ENCODE measurements at places on chromosomes 1 and 21.

DNA sequence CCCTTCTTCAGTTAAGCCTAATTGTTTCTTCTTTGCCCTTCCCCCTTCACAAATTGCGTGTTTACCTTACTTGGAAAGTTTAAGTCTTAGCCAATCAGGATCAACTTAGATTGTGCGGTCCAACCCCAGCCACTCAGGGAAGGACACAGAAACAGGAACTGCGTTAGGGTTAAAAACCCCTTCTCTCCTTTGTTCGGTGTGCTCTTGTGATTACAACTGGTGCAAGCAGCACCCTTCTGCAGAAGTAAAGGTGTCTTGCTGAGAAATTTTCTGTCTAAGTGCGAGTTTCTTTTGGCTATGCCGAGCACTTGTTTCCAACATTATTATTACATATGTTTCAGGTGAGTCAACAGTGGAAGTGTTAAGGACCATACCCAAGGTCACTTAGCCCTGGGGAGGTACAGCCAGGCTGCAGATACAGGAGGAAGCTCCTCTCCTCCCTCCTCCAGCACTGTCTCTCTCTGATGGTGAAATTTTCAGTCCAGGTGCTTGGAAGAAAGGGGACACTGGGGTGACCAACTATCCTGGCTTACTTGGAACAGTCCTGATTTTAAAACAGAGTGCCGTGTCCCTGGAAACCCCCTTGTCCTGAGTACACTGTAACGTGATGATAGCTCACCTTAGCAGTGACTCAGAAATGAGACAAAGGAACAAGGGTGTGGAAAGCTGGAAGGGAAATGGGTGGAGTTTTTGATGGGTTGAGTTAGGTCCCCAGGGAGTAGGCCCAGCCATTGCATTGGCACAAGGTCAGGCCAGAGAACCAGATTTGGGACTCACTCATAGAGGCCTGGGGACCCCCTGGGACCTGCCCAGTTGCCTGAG is 68.7 kb upstream of the KLHDC7A start:
- DNase-seq: no peak

GRCh38 chr1:198908995-198909394 is 270.2 kb downstream of the PTPRC start:
- peak; percentile 43 for DNase-seq

DNA sequence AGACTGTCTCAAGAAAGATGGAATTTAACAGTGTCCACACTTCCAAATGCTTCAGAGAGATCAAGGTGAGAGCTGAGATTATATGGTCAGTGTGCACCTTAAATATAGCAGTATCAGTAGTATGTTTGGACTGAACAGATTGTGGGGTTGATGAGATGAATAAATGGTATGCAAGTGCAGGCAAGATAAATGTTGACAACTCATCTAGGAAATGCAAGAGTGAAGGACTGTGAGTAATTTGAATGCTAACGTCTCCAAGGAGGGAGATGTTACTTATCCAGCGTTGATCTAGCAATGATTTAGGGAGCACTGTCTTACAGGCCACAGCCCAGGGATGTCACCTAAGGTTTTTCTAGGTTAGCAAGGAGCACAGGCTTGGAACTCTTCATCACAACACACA is 170.7 kb upstream of the GALNT2 start:
- DNase-seq: no peak

- DNase-seq: no peak
Measured at GRCh38 chr1:84170171-84170570, 26.1 kb downstream of the PRKACB start.

DNA sequence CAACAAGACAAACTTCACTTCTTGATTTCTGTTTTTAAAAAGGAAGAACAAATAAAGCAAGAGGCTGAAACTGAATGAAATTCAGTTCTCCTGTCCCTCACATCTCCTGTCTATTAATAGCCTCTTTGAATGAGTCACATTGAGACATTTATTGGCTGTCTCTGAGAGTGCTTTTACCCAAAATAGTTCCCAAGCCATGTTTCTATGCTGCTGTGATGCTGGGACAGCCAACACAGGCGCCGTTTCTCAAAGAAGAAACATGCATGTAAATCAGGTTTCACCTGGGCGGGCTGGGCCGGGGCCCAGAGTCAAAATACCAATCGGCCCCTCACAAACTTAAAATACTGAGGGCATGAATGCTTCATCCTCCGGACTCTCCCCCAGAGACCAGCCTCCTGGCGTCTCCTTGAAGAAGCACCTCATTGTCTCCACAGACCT is 105.2 kb downstream of the EDEM3 start:
- DNase-seq: peak; percentile 31

- peak; percentile 89 for DNase-seq
Measured at GRCh38 chr1:178612261-178612660, 99.4 kb downstream of the TEX35 start.

DNA sequence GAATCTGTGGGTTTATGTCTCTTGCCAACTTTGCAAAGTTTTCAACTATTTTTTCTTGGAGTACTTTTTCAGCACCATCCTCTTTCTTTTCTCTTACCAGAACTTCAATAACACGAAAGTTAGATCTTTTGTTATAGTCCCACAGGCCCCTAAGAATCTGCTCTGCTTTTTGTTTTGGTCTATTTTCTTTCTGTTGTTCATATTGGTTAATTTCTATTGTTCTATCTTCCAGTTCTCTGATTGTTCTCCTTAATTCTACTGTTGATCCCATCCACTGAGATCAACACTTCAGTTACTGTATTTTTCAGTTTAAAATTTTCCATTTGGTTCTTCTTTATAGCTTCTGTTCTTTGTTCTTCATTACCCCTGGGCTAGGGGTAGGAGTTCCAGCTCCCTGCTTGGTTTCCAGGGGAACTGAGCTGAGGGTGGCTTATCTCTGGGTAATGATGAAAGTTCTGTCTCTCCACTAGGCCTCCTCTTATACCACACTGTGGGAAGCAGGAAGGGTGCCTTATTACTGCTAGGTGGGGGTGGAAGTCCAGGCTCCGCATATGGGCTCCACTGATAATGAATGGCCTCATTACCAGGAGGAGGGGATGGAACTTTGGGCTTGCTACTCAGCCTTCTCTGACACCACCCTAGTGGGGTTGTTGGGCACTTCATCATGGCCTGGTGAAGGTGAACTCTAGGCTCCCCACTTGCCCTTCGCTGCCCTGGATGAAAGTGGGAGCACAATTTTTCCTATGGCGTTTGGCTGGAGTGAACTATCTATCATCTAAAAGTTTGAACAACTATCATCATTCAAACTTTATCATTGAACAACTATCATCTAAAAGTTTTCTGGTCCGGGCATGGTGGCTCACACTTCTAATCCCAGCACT is 39.3 kb downstream of the NAV1 start:
- DNase-seq: no peak

DNA sequence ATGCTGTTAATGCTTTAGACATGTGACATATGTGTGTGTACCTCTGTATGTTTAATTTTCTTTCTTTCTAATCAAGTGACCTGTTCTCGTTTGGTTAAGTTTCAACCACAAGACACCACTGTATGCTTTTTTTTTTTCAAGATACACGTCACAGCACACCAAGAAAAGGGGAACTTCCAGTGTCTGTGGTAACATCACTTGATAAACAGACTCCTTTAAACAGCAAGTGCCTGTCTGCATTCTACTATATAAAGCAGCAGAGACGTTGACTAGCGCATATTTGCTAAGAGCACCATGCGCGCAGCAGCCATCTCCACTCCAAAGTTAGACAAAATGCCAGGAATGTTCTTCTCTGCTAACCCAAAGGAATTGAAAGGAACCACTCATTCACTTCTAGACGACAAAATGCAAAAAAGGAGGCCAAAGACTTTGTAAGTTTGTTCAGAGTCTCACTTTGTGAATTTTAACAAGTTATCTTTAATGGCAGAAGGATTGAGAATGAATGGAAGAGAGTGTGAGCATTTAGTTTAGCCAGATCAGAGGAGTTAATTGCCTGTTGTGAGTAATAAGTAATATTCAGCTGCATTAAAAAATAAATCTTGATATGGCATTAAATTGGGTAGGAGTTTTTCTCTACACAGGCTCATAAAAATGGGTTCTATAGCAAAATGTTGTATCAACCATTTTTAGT is at the start of gene RGS1:
RGS1 (plus strand) TSS at position 275 of the 691 bp plus-strand sequence; CDS start at position 295, 20 bp downstream.
- DNase-seq: no peak

- peak; percentile 26 for DNase-seq
Measured at GRCh38 chr1:99173282-99173681, 91.0 kb upstream of the PLPPR4 start.

- DNase-seq: no peak
Measured at GRCh38 chr1:955474-955873, 3.6 kb downstream of the NOC2L start.

GRCh38 chr1:100875228-100875627 is 19.4 kb downstream of the EXTL2 start:
- DNase-seq: no peak

DNA sequence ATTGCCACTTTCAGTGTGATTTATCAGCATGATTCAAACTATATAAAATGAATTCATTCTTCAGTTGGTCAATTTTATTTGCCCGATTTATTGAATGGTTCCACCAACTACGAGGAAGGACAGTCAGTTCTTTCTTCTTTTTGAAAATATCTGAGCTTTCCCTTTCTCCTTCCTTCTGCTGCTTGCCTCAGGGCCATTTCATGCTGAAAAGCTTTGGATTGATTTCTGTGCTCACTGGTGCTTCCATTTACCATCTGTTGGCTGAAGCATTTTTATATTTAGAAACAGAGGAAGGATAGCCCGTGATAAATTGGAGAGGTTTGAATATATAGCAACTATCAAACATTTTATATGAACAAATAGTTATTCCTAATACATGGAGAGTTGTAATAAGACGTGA is 68.9 kb upstream of the ADAMTS5 start:
- DNase-seq: no peak

- no peak for DNase-seq
Measured at GRCh38 chr1:112696578-112697314, 10.2 kb downstream of the RHOC start.

- no peak for DNase-seq
Measured at GRCh38 chr1:215971793-215972441, 404.8 kb downstream of the KCTD3 start.

- no peak for DNase-seq
Measured at GRCh38 chr1:54244655-54245054, 44.7 kb downstream of the MRPL37 start.

DNA sequence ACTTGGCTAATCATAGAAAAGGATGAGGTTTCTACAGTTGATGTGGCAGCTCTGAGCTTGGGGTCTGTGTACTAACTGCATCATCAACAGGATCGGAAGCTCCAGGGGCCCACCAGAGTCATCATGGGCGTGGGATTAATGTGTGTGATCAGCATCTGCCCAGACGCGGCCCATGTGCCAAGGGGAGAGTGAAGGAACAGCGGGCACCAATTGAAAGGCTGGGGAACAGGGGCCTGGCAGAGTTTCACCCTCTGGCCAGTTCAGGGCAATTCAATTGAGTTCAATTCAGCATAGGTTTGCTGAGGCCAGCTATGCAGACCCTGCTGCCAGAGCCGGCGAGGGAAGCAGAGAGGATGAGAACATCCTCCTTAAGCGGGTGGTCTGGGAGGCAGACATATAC is 260.0 kb upstream of the AJAP1 start:
- no peak for DNase-seq

DNA sequence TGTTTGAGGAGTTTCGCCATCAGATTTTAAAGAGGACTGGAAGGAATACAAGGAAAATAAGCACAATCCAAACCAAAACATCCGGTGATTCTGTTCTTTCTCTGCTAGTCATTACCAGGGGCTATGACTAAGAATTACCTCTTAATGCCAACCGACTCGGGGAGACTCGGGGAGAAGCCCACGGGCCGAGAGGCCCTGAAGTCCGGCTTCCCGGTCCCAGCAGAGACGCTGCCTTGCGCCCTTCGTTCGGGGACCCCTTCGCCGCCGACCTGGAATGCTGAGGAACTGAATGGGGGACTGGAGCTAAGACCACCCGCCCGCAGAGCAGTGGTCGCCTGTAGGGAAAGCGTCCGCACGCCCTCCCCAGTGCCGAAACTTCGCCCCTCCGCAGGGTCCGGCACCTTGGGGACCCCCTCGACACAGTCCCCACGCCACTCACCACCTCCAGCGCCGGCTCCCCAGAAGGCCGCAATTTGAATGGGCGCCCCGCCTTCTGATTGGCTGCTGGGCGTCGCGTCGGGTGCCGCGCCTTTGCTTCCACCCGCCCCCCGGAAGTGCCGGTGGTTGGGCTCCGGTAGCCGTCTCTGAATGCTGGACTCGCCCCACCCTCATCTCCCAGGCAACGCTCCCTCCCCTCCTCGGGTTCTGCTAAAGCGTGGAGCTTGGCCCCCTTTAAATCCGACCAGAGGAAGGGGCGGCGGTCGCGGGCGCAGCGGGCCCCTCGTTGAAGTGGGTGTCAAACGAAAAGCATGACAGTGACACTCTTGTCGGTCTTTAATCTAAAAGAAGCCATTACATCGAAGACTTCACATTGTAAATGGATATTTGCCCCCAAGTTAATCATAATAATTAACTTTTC is at the start of gene KIF14:
KIF14 (minus strand) TSS at position 479 of the 859 bp plus-strand sequence. CDS start 2,028 bp downstream, outside the sequence.
- DNase-seq: peak; percentile 91

- DNase-seq: no peak
Measured at GRCh38 chr1:207903767-207904166, 7.2 kb downstream of the CD34 start.

Measured in fibroblast of skin of scalp (primary cell).